ENCODE measurements at places on chromosomes 2 and 18.

GRCh38 chr2:188527581-188527993 lies 235.9 kb downstream of the GULP1 start:
- DNase-seq = no peak

DNA sequence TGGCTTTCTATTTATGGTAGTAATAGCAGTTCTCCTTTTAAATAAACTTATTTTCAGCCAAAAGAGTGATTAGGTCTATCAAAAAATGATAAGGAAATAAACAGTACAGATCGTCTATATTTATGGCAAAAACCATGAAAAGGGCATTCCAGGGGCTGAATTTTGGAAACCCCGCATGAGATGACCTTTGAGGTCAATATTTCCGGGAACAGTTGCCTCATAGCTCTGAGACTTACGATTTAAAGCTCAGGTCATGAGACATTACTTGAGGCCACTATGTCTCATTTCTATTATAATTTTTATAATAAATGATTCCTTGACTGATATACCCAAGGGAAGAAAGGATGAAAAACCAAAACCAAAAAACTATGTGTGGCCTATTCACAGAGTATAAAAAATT lies 101.1 kb downstream of the LDLRAD4 start:
- no peak for DNase-seq

DNA sequence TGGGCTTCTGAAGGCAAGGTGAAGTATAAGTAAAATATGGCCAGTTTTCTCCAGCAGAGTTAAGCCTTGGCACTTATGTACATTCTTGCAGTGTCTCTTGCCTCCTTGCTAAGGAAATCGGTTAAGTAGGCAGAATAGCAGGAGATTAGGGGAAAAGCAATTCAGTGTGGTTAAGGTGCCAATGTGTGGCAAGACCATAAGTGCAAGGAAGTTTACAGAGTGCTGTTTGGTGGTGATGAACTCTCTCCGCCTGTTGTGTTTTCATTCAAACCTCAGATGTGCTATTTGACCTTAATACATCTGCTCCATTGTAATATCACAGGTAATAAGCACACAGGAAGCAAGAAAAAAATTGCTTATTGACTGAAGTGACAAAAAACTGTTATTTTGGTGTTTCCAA lies 156.1 kb downstream of the MGAT5 start:
- no peak for DNase-seq

- no peak for DNase-seq
Measured at GRCh38 chr18:22932885-22933205, 283 bp upstream of the RBBP8 start.

GRCh38 chr2:186695081-186695756 lies 1.4 kb downstream of the FAM171B start:
- DNase-seq = no peak

GRCh38 chr2:149023091-149023490 lies 15.4 kb upstream of the LYPD6B start:
- DNase-seq = no peak
